Activated naive CD8-positive, alpha-beta T cell treated with anti-CD3 and anti-CD28 coated beads for 36 hours (primary cell): ENCODE measurements at places on chromosomes 5 and 9. TPM values are rescaled to one million over a fixed set of nuclear protein-coding genes. Genes with fewer than 3 reads are reported as not detected.

Gene WNT8A
- total RNA-seq: not detected

Gene PDE6A
- total RNA-seq: not detected

Gene ACSL6
- total RNA-seq: 4.6 TPM

Gene DROSHA
- 74.3 TPM for total RNA-seq

Gene FRMD3
- 0.80 TPM for total RNA-seq

Gene MARCHF3
- 5.7 TPM for total RNA-seq

GRCh38 chr5:109388407-109388806, 21.4 kb downstream of the PJA2 start:
- no peak overlapping the region for H3K27ac ChIP-seq
- H3K36me3 ChIP-seq: peaks cover 59% of the 10 kb centered on the region
- no peaks in the 10 kb centered on the region for H3K27me3 ChIP-seq
- peaks cover 63% of the 10 kb centered on the region for H3K4me1 ChIP-seq

DNA sequence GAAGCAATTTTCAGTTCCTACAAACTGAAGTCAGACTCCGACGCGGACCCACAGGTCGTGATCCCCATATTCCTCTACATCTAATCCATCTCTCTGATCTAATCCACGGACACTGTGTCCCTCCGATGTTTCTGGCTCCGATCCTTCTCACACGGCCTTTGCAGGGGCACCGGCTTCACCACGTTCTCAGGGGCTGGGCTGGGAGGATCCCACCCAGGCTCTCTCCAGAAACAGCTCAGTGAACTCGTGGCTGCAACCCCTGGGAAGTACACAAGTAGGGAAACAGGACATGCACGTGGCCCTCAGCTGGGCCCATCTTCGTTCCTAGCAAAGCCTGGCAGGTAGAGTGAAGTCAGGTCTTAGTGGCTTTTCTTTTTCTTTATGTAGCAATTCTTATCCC, 49.1 kb upstream of the OLFM1 start:
- no peak overlapping the region for H3K27ac ChIP-seq
- no peaks in the 10 kb centered on the region for H3K27me3 ChIP-seq
- H3K36me3 ChIP-seq: no peaks in the 10 kb centered on the region
- no peak for DNase-seq
- H3K4me1 ChIP-seq: no peaks in the 10 kb centered on the region
- no peak overlapping the region for H3K4me3 ChIP-seq

- peaks cover 23% of the 10 kb centered on the region for H3K36me3 ChIP-seq
- peaks cover 85% of the 10 kb centered on the region for H3K27me3 ChIP-seq
- H3K4me1 ChIP-seq: peaks cover 6% of the 10 kb centered on the region
- no peak within 1 kb of the TSS for H3K27ac ChIP-seq
- peak; percentile 55 for DNase-seq
- H3K4me3 ChIP-seq: peak within 1 kb of the TSS; percentile 77
Measured at GRCh38 chr5:141412854-141413539, at the start of gene PCDHGA10. Gene PCDHGA10 (plus strand): TSS chr5:141412987. CDS start chr5:141413176, 189 bp downstream.

DNA sequence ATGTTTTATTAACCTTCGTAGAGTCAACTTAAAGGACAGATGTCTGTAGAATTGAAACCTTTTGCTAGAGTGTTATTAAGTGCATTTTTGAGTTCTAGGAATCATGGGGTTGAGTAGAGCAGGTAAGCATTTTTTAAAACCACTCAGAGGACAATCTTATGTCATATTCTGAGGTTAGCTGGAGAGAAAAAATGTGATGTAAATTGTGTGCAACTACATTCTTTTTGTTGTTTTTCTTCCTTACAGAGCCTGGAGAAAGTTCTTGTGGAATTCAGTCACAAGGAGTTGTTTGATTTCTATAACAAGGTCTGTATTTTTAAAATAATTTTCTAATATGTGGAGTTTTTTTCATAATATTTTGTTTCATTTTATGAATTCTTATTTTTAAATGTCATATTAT, 206.4 kb downstream of the COMMD10 start:
- no peak overlapping the region for H3K27ac ChIP-seq
- H3K4me1 ChIP-seq: no peaks in the 10 kb centered on the region
- H3K36me3 ChIP-seq: peaks cover 58% of the 10 kb centered on the region

DNA sequence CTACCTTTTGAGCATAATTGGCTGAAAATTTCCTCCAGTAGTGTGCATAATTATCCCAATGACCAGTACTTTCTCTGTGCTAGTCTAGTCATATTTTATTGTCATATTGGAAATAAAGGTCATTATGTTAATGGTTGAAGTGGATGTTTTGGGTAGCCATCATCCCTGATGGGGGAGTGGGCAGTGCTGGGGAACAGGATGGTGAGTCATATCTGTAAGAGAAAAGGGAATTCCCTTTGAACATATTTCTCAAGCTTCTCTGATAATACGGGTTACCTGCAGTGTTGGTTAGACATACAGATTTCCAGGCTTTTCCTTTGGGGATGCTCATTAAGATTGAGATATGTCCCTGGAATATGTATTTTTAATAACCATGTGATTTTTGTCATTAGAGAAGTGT, 33.3 kb upstream of the SPATA31D4 start:
- no peaks in the 10 kb centered on the region for H3K27me3 ChIP-seq
- no peak overlapping the region for H3K27ac ChIP-seq

GRCh38 chr5:122864400-122864799, 19.0 kb downstream of the SNX24 start:
- H3K27ac ChIP-seq: no peak overlapping the region
- H3K27me3 ChIP-seq: no peaks in the 10 kb centered on the region
- no peaks in the 10 kb centered on the region for H3K4me1 ChIP-seq
- no peaks in the 10 kb centered on the region for H3K36me3 ChIP-seq
- no peak for DNase-seq

DNA sequence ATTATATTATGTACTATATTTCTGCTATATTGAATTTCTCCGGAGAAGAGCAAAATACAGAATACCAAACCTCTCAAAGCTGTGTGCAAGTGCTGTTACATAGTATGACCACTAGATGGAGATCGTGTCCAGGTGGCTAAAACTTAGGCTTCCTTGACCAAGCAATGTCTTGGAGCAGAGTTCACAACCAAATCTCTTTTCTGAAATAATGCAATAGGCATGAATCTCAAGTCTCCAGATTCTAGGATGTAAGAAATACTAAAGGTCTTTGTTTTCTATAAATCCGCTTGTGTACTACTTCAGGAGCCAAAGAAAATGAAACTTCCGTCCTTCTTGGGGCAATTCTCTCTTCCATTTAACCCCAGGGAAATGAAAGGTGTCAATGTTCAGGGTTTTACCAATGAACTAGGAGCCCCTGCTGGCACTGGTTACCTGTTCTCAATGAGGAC, 181.5 kb upstream of the RAI14 start:
- no peak overlapping the region for H3K4me3 ChIP-seq
- H3K4me1 ChIP-seq: no peaks in the 10 kb centered on the region
- H3K27ac ChIP-seq: no peak overlapping the region
- no peak for DNase-seq
- no peaks in the 10 kb centered on the region for H3K36me3 ChIP-seq
- peaks cover 22% of the 10 kb centered on the region for H3K27me3 ChIP-seq

- no peak overlapping the region for H3K27ac ChIP-seq
- DNase-seq: no peak
- H3K4me3 ChIP-seq: no peak overlapping the region
Measured at GRCh38 chr5:149935431-149935901, 9.1 kb downstream of the PDE6A start.
